ENCODE measurements at places on chromosomes 1 and 21.

DNA sequence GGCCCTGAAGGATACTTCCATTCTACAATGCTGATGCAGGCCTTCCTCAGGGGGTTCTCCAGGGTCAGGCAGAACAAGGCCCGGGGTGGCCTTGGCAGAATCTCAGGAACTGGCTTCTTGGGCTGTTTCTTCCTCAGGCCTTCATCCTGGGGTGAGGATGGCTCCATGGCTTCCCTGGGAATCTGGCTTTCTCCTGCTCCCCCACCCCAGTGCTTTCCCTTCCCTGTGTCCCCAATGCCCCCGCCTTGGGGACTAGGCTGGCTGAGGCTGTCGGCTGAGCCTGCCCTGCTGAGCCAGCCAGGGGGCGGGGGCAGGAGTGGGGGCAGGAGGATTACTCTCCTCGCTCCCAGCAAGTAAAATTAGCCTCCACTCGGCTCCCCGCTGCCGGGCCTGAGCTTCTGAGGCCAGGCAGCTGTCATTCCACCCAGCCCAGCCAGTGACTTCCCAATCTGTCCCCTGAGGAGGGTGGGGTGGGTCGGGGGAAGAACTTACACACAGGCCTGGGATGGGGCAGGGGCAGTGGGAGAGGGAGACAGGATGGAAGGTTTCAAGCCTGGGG, at the start of gene CACNA1S:
Gene CACNA1S (minus strand): TSS at position 254 of the 559 bp plus-strand sequence. CDS start 87 bp downstream, at position 167.
- no peak for DNase-seq

GRCh38 chr1:239816081-239816782, 275.5 kb upstream of the FMN2 start:
- DNase-seq, result no peak

DNA sequence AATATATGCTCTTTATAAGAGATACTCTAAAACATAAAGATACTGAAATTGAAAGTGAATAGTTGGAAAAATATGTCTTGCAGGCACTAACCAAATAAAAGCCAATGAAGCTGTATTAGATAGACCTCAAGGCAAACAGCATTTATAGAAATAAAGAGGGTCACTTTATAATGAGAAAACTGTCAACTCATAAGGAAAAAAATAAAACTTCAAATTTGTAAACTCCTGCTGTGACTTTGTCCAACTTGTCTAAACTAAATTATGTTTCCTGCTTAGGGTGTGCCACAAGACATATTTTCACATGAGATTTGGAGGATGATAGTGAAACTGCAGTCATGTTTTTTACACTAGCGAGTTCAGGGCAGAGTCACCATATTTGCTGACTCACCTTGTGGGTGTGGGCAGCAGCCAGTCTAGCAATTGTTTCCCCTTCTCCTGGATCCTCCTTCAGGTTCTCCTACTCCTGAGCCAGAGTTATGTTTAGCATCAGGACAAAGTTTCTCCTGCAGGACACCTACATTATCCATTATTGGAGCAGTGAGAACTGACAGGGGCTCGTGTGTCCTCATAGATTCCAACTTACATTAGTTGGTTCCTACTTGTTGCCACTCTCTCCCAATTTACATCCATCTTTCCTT, 43.8 kb downstream of the CD53 start:
- no peak for DNase-seq

- DNase-seq, result no peak
These were observed 65.8 kb upstream of the RGL1 start for GRCh38 chr1:183739082-183739481.

- no peak for DNase-seq
These were observed 92.5 kb upstream of the KCNE2 start for GRCh38 chr21:34271189-34271851.

GRCh38 chr1:3905953-3906671, 6.0 kb upstream of the C1orf174 start:
- no peak for DNase-seq

DNA sequence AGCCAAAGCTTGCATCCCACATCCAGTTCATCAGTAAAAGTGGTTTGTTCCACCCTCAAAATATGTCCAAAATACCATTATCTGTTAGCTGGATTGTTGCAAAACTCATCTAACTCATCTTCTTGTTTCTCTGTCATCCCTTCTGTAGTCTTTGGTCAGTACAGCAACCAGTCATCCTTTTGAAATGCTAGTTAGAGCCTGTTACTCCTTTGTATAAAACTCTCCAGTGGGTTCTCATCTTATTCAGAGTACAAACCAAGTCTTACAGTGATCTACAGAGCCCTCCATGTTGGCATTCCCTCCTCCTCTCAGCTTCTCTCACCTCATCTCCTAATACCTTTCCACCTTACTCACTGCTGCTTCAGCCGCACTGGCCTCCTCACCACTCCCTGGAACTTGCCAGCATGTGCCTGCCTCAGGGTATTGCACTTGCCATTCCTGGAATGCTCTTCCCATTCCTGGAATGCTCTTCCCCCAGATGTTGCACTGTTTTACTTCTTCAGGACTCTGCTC, 70.6 kb downstream of the LAMC1 start:
- DNase-seq, result no peak

GRCh38 chr1:66752000-66752592, at the start of gene DYNLT5:
TSS of gene DYNLT5 (plus strand) at chr1:66752459. CDS start at chr1:66754659, 2,200 bp downstream.
- no peak for DNase-seq

GRCh38 chr1:242524571-242525359, at the start of gene PLD5:
TSS of gene PLD5 (minus strand) at chr1:242524697.
- DNase-seq, result no peak

- no peak for DNase-seq
These were observed 151.7 kb downstream of the NR5A2 start for GRCh38 chr1:200179126-200179780.

DNA sequence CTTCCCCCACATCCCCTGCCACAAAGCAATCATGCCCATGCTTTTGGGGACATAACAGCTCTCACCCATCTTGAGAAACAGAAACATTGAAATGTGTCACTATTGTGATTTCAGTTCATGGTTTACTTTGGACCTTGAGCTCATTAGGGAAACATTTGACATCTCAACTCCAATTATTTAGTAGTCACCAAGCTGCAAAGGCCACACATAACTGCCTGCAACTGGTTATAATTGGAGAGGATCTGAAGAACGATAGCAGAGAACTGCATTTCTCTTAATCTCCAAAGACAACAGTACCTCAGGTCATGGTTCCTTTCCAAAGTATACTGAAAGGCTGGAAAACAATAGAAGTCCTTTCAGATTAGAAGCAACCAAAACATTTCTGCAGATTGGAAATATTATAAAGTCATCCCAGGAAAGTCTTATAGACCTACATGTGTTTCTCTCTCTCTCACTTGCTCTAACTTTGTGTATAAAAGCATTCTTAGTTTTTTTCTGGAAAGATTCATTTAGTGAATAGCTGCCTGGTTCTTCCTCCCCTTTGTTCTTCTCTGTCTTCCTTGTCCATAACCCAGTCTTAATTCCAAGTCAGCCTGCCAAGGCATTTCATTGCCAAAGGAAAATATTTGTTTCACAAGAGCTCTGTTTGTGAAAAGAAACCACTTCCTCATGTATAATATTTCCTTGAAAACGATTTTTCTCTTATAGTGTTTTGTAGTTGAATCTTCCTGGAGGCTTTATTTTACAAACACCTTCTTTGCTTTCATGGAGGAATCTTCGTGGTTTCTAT, 426.8 kb downstream of the ADGRL2 start:
- no peak for DNase-seq

- DNase-seq, result no peak
These were observed 5.9 kb upstream of the CDC20 start for GRCh38 chr1:43352881-43353280.

DNA sequence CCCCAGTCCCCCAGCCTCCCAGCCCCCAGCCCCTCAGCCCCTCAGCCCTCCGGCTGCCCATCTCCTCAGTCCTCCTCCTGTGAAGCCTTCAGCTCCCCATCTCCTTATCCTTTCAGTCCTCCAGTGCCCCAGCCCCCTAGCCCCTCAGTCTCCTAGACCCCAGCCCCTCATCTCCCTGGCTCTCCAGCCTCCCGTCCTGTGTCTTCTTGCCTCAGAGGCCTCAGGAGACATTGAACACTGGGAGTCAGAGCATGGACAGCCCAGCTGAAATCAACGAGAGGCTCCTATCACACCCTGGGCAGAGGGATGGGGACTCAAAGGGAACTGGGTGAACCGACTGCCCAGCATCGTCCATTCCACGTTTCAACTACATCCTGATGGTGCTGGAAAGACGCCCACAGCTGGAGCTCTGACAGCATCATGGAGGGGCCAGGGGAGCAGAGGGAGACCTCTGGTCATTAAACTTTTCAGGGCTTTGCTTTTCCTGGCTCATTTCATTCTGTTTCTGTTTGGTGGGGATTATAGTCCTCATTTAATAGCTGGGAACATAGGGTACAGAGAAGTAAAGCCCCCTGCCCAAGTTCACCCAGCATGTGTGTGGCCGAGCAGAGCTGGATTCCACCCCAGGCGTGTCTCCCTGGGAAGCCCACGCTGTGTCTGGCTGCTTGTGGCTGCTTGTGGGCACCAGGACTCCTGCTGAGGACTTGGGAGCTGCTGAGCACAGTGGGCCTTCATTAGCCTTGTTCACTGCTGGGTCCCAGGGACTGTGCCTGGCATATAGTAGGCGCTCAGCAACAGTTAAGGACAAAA, 396.7 kb downstream of the PTPRU start:
- no peak for DNase-seq

GRCh38 chr1:58869638-58870297, 85.9 kb upstream of the JUN start:
- DNase-seq, result no peak

- no peak for DNase-seq
These were observed 17.6 kb upstream of the TMEM61 start for GRCh38 chr1:54962612-54963395.

DNA sequence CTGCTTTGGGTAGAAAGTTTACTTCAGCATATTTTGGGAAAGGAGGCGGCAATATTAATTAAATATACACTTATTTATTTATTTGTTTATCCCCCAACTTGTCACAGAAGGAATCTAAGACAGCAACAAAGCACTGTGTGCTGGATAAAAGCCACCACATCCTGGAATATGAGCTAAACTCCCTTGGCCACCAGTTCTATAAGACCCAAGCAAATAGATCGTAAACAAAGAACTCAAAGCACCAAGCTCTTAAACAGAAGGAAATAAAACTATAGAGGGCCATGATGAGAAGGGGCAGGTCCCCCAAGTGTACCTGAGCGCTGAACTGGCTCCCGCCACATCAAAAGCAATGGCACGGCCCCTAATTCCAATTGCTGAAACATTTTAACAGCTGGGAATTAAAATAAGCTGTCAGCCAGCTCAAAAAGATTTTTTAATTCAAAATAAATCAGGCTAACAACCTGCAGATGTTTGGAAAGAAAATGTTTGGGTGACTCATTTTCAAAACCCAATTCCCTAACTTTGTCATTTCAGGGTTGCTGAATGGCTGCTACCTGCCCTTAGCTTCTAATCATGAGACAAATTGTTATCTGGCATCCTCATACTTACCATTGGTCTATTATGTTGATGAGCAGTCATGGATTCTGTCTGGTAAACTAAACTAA, 127.1 kb downstream of the SLC30A10 start:
- no peak for DNase-seq

DNA sequence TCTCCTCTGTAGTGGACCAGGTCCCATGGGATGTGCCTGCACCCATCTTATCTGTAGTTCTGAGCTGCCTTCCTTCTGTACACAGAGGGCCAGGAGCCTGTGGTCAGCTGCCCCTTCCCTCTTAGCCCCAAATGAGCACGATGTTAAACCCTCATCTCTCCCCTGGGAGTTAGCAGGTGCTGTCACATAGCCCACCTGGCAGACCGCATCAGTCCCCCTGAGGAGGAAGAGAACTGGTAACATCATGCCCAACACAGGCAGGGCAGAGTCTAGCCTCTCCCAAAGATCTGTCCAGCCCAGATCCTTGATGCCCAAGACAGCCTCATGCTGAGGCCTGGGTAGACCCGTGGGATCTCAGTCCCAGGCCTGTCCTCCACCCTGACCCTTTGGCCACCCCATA, 4.7 kb downstream of the TIE1 start:
- no peak for DNase-seq

DNA sequence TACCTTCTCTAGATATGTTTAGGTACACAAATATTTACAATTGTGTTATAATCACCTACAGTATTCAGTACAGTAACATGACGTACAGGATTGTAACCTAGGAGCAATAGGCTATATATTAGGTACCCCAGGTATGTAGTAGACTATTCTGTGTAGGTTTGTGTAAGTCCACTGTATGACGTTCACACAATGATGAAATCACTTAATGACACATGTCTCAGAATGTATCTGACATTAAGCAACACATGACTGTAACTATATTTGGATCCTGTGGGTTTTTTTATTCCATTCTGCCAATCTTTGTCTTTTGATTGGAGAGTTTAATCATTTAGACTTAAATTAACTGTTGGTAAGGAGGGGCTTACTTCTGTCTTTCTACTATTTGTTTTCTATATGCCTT, 52.1 kb downstream of the STYXL2 start:
- no peak for DNase-seq

DNA sequence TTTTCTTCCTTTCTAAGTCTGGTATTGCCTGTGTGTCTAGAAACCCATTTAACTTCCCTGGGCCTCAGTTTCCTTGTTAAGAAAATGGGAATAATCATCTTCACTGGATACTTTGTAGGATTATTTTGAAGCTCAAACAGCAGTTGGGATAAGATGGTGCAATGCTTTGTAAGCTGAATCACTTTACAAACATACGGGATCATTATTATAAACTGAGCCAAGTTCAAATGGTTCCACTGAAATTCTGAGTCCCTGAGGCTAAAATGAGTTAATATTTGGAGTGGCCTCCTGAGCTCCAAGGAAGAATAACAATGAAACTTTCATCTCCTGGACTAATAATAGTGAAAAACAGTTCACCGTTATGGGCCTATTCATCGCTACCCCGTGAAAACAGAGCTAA, 388.0 kb downstream of the PLPP3 start:
- no peak for DNase-seq

GRCh38 chr1:12697397-12697796, 18.5 kb upstream of the AADACL3 start:
- no peak for DNase-seq

DNA sequence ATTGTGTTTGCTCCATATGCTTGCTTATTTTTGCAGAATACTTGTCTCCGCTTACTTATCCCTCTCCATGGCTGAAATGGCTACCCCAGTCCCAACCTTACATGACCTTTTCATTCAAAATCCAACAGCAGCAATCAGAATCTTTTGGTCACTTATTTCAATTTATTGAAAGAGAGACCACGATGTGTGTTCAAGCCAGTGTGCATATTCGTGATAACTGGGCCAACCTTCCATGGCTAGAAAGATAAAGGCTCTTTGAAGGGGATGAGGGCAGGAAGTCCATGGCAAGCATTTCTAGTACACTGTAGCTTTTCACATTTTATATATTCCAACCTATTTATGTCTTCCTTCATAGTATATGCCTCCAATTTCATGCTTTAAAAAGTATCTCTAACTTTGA, 23.1 kb downstream of the HSD11B1 start:
- DNase-seq, result no peak

All from cerebellar nuclear complex (tissue), 1 donor.